ENCODE measurements at places on chromosomes 2 and 18.
A peak's percentile ranks its signal among the peaks of the same experiment; 100 is the strongest.

DNA sequence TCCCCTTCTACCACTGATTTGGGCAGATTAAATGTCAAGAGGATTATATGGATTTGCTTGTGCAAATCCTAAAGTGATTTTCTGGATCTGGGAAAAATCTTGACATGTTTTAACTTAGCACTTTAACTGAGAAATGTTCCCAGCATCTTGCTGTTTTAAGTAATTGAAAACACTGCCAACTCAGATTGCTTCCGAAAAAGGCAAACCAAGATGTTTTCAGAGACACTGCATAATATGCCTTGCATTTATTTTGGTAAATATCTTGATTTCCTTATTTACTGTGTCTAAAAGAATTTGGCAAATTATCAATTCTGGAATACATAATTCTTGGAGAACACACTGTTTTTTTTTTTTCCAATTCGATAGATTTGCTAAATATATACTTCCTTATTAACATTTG lies 385.0 kb upstream of the FAM98A start:
- DNase-seq, result peak; percentile 5

GRCh38 chr2:223969856-223970255 lies 12.6 kb downstream of the MRPL44 start:
- no peak for DNase-seq

GRCh38 chr18:22624176-22624575 lies 206.5 kb upstream of the CTAGE1 start:
- no peak for DNase-seq

GRCh38 chr2:69095305-69095704 lies 82.3 kb downstream of the ANTXR1 start:
- DNase-seq, result peak; percentile 62

GRCh38 chr2:190994148-190994547 lies 19.8 kb downstream of the STAT1 start:
- DNase-seq, result no peak

GRCh38 chr2:234974501-234975385 lies 22.9 kb downstream of the SH3BP4 start:
- DNase-seq, result peak; percentile 47

GRCh38 chr2:64442277-64442676 lies 11.7 kb upstream of the LGALSL start:
- no peak for DNase-seq

DNA sequence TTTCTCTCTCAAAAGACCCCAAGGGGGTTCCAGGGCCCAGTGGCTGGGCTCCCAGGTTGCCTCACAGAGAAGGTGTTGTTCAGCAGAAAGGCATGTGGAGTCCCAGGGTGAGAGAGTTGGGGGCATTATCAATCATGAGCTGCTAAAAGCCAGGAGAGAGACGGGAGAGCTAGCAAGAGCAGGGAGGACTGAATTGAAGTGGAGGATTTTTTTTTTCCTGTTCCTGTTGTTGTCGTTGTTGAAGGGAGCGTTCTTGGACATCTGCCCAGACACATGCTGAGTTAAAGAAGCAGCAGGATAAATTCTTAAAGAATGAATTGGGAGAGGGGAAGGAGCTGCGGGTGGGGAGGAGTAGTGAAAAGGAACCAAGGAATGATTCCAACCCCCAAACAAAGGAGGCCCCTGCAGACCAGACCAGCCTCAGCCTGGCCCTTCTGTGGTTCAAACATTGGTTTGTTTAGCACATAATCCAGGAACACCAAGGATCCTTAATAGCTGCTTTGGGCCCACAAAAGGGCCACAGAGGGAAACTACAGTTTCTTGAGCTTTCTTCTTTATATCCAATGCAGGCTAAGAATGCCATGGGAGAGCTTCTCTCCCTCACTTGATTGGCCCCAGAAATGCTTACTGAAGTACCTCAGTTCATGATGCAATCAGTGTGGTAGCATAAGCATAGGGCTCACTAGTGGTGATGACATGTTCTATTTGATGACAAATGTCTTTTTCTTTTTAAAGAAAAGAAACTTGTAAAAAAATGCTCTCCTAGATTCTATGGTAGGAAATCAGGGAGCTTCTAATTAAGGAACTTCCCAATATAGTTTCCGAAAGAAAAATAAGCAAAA lies 146.0 kb downstream of the SETBP1 start:
- peak; percentile 87 for DNase-seq

- DNase-seq, result peak; percentile 34
Measured at GRCh38 chr18:46771141-46771540, 14.3 kb upstream of the ST8SIA5 start.

- no peak for DNase-seq
Measured at GRCh38 chr2:211347328-211347727, 790.9 kb downstream of the CPS1 start.

DNA sequence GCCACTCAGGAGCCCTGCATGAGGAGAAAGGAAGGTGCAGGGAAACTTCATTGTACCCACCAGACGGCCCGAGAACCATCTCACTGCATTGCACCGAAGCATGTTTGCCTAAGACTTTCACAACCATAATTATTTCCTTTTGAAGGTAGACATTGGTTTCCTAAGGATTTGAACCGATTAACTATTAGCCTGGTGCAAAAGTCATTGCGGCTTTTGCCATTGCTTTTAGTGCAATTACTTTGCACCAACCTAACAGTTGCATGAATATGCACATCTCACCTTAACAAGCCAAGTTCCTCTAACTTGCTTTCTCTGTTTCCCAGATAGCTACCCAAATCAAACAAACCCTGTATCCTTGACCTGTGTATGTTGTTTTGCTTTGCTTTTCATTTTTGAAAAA lies 516.3 kb upstream of the ID2 start:
- no peak for DNase-seq

- DNase-seq, result no peak
Measured at GRCh38 chr2:209076151-209076550, 347.7 kb upstream of the MAP2 start.

DNA sequence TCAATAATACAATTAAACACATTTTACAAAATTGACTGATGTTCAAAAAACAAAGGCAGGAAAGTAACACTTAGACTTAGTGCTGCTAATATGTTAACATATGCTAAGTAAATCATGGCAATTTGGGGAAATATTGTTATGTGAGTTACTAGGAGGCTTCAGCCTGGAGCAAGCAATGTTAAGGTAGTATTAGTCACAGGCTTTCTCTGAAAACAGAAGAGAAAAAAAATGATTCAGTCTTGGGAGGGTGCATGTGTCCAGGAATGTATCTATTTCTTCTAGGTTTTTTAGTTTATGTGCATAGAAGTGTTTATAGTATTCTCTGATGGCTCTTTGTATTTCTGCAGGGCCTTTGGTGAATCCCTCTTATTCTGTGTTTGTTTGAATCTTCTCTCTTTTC lies 345.8 kb upstream of the TFPI start:
- no peak for DNase-seq

DNA sequence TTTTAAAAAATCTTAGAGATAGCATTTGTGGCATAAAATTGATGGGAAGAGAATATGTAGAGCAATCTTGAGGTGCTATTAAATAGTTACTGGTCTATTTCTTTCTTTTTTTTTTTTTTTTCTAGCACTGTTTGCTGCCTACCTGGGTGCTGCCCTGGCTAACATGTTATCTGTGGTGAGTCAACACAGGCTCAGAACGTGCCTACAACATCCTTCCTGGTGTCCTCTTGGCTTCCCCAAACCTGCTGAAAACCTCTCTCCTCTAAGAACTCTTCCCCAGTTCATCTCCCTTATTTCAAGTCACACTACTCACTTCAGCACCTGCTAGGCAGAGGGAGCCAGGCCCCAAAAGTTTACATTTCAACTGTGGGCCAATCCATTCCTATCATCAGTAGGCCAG lies 45.1 kb upstream of the SLC14A1 start:
- DNase-seq, result no peak

DNA sequence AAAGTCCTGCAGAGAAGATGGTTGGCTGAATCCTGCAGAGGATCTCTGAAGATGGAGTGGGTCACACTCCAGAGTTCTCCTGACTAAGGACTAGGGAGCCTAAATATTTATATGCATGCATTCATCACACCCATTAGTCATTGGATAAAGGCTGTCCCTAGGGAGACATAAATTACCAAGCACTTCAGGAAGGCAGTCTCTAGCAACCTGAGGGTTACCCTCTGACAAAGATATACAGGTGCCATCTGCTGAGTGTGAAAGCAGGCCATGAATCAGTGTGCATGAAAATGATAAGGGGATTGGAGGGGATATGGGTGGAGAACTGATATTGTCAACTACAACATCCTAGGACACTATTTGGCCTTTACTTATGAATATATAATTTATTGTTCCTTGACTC lies 294.8 kb upstream of the DDX18 start:
- DNase-seq, result no peak

Measured in Ammon's horn (tissue), 1 donor.